ENCODE measurements at places on chromosomes 1 and 21.

DNA sequence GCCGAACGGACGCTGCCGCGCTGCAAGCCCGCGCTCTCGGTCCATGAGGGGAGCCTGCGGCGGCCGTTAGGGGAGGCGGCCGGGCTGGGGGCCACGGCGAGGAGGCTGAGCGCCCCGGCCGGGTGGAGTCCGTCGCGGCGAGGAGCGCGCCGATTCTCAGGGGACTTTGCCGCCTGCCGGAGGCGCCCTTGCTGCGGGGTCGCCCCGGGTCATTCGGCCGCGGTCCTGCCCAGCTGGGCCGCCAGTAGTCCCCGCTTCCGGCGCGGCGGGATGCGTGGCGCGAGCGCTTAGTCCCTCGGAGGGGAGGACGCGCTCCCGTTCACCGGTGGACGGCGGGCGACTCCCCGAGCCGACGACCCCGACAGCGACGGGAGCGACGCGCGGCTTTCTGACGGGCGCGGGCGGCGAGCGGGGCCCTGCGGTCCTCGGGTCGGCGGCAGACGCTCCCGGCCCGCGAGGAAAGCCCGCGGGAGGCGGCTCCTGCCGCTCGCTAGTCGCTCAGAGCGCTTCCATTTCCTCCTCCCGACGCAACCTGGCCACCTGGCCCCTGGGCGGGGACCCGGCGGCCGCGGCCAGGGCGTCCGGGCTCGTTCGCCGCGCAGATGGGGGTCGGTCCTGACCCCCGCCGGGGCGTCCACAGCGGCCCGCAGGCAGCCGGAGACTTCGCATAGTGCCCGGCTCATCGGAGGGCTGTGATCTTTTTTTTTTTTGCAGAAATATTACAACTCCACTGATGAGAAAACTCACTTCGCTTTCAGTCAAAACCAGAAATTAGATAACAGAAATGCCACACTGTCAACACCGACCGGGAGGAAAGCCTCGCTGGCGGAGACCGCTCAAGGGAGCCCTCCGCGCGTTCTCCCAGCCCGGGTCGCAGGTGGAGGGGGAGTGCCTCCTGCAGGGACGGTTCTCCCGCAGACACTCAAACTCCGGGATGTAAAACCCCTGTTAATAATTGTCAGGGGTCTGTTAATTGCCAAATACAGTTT, 641 bp upstream of the ZBTB21 start:
- DNase-seq = peak; percentile 39

DNA sequence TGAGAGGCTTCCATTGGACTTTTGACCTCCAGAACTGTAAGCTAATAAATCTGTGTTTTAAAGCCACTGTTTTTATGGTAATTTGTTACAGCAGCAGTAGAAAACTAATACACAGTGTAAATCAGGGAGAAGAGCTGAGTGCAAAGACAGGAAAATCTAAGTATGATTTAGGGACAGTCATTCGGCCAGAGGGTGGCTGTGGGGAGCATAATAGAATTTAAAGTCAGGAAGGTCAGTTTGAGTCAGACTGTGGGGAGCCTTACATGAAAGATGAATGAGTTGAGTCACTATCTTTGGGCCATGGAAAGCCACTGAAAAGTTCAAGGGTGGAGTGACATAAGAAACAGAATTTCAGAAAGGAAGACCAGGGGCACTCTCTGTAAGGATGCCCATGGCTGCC, 52.4 kb upstream of the SSX2IP start:
- peak; percentile 37 for DNase-seq

GRCh38 chr1:150505431-150505830, 2.5 kb upstream of the ECM1 start:
- DNase-seq = no peak

GRCh38 chr1:48718705-48719104, 58.0 kb downstream of the BEND5 start:
- no peak for DNase-seq

- peak; percentile 40 for DNase-seq
Observed at GRCh38 chr21:41419921-41420862, 5.8 kb upstream of the MX1 start.

- DNase-seq = no peak
Observed at GRCh38 chr1:114521396-114522263, 10.6 kb upstream of the TRIM33 start.

GRCh38 chr1:240522122-240522822, 89.7 kb downstream of the GREM2 start:
- DNase-seq = no peak

DNA sequence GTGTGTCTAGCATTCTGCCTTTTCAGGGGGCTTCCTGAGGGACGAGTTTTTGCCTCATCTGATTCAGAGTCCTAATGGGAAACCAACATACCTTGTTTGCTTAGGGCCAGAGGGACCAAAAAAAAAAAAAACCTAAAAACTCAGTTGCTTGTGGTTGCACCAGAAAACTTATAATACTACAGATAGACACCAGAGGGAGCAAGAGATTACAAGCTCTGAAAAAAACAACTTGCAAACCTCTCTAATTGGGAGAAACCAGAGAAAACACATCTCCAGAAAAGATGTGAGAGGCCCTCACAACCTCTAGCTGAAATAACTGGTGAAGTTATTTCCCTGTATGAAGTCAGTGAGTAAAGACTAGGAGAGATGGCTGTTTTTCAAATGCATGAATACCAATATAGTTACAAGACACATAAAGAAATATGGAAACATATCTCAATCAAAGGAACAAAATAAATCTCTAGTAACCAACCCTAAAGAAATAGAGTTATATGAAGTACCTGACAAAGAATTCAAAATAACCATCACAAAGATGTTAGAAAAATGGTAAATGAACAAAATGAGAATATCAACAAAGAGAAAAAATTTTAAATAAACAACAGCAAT, 233.7 kb upstream of the NFIA start:
- no peak for DNase-seq

DNA sequence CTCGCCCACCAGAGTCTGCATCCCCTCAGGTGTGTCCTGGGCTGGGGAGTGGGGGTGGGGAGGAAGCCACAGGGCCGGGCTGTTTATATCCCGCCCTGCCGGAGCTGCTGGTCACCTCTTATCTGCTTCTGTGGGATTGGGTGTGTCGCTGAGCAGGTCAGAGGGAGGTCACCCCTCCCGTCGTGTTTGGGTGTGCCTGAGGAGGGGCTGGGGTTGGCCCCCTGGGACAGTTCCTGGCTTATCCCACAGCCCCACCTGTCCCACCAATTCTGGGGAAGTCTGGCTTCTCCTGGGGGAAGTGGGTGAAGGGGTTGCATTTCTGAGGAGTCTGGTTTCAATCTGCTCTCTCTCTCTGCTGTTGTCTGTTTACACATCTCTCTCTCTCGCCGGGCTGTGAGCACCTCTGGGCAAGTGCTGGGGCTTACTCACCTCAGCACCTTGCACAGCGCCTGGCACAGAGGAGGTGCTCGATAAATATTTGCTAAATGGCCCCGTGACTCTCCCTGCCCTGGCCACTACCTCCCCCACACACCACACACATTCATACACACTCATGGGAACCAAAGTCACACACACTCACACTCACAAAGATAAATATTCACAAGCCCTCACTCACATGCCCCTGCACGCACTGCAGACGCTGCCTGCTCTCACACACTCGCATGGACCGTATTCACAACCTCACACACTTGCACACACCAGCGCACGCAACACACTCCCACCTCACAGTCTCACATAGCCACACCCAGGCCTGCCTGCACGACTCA, 8.3 kb downstream of the ELF3 start:
- no peak for DNase-seq
